Stimulated activated CD8-positive, alpha-beta memory T cell treated with anti-CD3 and anti-CD28 coated beads, Interleukin-2, amount 100 ng/mL, for 1 hour (primary cell): ENCODE measurements at places on chromosomes 5 and 9.

DNA sequence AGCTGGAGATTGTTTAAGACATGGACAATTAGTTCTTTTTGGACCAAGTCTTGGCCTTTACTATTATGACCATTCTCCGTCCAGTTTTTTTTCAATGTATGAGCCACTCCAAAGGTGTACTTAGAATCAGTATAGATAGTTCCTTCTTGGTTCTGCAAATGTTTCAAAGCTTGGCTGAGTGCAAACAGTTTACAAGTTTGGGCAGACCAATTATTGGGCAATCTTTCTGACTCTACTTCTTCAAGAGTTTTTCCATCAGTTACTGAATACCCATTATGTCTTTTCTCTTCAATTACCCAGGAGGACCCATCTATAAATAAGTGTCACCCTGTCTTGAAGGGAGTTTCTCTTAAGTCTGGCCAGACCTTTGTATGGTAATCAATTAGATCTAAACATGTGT is 15.5 kb downstream of the IFT74 start:
- DNase-seq: no peak

DNA sequence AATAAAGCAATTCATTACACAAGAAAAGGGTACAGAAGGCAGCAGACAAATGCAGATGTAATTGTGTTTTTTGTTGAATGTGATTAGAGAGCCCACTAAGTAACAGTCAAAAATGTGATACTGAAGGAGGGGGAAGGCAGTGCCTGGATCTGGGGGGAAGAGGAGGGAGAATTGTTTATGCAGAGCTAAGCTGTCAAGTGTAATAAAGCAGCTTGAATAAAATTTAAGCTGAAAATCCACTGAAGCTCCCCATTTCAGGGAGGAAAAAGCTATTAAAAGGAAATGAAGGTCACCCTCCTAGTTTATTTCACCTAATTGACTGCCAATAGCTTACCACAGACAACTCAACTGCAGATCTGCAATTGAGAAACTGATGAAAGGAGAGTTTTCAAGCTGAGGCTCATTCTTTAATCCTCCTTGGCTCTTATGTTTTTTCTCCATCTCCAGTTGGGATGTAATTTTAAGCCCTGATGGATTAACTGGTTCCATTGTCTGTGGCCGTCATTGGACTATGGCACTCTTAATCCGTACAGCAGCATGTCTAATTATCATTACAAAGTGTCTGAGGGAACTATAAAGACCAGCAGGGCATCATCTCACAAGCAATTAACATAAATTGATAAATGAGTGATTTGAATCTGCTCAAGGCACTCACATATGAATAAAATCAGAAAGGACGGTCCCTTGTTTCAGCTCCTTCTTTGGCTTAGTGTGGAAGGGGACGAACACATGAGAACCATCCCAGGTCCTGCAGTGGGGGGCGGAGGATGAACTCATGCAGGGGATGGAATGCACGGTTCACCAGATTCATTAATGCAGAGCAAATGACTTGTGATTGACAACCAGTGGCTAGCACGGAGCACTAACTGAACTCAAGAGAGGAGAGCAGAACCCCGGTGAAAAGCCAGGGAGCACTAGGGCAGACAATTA is 38.5 kb downstream of the TLE1 start:
- no peak for DNase-seq

- no peak for DNase-seq
Measured at GRCh38 chr9:14710804-14711203, 11.7 kb downstream of the CER1 start.

DNA sequence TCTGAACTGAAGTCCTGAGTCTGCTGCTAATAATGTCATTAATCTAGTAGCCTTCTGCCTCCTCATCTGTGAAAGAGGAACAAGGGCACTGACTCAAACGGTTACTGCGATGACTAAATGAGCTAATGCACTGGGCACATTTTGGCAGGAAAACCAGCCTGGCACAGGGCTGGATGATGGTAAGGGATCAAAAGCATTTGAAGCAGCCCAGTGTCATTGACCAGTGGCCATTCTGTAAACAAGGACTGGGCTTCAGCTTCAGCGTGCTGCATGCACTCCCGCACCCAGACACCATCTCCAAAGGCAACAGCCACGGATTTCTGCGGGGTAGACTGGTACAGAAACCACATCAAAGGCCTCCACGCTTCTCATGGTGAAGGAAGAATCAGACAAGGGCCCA is 8.0 kb downstream of the GCNT4 start:
- DNase-seq: no peak

DNA sequence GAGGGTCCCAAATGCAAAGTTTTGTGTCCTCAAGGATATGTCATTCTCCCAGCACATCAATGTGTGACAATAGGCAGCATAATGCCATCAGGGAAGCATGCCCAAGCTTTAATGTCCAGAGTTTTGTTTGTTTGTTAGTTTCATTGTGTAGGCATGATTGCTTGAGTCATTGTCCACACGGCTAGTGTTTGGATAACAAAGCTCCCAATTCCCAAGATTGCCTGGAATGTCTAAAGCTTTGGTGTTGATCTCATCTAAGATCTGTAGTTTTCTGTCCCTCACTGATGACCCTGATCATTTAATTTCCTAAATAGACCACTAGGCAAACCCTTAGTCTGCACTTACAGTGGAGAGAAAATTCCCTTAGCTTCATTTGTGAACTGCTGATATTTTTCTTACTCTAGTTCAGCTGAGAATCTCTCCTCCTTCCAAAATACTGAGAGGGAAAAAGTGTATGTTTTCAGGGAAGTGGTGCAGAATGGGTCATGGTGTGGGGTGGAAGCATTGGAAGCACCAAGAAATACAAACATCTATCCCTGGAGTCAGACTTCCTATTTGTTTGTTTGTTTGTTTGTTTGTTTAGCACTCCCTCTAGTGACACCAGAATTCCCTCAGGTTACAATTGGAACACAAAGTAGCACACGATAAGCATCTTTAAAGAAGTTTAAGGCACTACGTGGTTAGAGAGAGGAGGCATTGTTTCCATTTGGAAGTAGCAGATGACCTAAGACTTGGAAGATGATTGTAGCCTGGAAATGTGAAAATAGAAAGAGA is 127.1 kb downstream of the PRDM6 start:
- DNase-seq: no peak

GRCh38 chr9:104805441-104805840 is 41.5 kb downstream of the NIPSNAP3B start:
- no peak for DNase-seq

DNA sequence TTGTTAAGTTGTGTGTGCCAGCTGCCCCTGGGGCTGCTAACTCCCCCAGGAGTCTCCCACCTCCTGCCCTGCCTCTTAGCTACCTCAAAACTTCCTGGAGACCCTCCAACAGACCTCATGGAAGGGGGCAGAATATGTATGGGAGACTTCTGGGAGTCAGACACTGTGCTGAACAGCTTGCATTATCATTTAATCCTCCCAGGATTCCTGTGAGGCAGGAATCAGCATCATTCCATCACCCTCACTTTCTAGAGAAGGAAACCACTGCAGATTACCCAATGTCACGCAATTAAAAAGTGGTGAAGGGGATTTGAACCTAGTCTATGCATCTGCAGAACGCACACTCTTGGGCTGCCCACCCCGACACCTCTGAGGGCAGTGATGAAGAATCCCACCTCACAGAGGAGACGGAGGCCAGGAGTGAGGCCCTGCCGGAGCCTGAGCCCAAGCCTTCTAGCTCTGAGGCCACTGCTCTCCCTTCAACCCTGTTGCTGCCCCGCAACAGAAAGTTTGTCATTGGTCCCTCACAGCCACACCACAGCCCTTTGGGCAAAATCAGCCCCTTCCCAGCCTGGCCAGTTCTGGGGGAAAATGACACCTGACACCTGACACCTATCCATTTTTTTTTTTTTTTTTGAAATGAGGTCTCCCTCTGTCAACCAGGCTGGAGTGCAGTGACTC is 30.3 kb upstream of the IL17B start:
- DNase-seq: no peak

GRCh38 chr9:7185612-7186011 is 427.8 kb downstream of the KDM4C start:
- no peak for DNase-seq

- no peak for DNase-seq
Measured at GRCh38 chr5:136190091-136190720, 2.8 kb downstream of the SMIM32 start.

GRCh38 chr5:134139377-134139851 is 24.9 kb downstream of the TCF7 start:
- no peak for DNase-seq

DNA sequence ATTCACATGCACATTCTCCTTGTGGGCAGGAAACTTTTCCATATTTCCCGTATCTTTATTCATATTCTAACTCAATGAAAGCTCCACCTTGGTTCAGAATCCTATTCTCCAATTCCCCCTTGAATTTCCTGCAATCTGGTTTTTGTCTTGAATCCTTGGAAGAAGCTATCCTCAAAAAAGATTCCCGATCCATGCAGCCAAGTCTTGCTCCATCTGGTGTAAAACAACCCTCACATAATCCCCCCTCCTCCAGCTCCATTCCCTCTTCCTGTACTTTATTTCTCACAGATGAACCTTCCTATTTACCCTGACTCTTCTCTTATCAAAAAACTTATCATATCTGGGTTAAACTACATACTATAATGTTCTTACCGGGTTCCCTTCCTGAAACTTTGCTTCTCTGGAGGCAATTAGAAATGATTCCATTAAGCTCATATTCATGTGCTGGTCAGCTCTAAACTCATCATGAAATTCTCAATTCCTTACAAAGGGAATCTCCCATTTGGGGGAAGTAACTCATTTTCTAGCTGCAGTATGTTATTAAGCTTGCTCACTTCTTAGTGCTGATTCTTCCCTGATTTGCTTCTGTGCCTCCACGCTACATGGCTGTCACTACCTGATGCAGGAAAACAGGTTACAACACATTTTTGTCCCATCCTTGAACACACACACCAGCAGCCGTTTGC is 81.7 kb downstream of the GNAQ start:
- no peak for DNase-seq

DNA sequence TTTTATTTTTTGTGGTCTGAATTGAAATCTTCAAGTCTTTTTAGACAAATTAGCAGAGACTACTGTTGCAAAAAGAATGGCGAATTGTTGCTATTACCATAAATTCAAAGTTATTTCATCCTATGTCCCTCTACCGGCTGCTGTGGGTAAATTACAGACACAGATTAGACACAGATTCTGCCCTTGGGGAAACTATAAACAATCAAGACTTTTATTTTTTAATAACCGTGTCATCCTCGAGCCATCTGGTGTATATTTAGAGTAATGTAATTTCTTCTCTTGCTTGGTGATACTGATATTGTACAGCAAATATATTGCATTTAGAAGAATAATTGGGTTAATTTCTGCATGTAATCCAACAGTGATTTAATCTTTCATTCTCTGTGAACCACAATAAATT is 228.0 kb upstream of the ADAMTSL1 start:
- no peak for DNase-seq

GRCh38 chr5:118653183-118653582 is 335.2 kb downstream of the DTWD2 start:
- DNase-seq: no peak

- DNase-seq: no peak
Measured at GRCh38 chr5:170353961-170354360, 35.2 kb downstream of the KCNMB1 start.

- no peak for DNase-seq
Measured at GRCh38 chr5:8710426-8710930, 835.4 kb downstream of the SEMA5A start.

DNA sequence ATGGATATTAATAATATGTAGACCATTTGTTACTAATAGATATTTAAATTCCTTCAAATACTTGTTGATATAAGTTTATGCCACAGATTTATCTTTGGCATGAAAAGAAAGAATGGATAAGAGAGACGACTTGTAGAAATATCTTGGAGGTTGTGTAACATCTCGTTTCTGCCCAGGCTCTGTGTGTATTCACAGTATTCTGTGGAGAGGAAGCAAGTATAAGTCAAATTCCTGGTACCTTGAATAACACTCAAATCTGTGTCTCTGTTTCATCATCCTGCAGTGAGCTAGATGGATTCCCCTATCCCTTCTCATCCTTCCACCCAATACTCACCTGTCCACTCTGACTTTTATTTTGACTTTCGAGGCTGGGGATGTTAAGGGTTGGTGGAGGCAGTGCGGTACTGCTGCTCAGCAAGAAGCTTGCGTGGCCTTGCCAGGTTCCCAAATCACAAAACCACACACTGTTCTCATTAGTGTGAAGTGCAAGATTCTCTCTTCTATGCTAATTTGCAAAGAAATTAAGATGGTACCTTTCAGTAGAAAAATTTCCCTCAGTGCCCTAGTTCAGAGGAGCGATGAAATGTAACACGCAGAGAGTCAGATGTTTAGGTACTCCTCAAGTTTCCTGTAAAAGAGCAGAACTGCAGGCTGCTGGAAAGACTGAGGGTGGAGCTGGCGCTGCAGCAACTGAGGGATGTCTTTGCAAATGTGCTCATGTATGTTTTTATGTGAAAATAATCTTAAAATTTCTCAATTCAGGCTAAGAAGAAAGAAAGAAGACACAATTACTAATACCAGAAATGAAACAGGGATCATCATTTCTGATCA is 42.6 kb upstream of the ANKRD18A start:
- no peak for DNase-seq

DNA sequence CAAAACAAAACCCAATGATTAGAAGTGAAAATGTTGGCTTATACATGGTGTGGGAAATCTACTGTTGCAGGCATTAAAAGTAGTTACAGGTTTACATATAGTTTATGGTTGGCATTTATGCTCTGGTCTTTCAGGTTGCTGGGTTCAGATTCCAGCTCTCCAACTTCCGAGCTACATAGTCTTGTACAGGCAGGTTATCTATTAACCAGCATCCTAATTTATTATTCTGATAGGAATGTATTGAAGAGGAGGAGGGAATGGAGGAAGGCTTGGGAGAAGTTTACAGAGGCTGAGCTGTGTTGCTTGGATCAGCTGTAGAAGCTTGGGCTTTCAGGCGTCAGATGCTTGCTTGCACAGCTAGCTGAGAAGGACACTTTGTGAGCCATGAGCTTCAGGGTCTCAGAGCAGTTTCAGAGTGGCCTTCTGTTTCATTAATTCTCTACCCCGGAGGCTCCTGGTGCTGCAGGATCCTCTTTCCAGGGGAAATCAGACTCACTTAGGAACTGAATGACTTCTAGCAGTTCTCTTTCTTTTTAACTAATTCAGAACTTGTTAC is 11.7 kb upstream of the ERBIN start:
- DNase-seq: no peak

- DNase-seq: no peak
Measured at GRCh38 chr9:137458194-137459151, 661 bp downstream of the NSMF start.

GRCh38 chr5:41264019-41264418 is 50.7 kb upstream of the C6 start:
- no peak for DNase-seq

- DNase-seq: no peak
Measured at GRCh38 chr9:126702151-126703001, 88.6 kb downstream of the LMX1B start.

DNA sequence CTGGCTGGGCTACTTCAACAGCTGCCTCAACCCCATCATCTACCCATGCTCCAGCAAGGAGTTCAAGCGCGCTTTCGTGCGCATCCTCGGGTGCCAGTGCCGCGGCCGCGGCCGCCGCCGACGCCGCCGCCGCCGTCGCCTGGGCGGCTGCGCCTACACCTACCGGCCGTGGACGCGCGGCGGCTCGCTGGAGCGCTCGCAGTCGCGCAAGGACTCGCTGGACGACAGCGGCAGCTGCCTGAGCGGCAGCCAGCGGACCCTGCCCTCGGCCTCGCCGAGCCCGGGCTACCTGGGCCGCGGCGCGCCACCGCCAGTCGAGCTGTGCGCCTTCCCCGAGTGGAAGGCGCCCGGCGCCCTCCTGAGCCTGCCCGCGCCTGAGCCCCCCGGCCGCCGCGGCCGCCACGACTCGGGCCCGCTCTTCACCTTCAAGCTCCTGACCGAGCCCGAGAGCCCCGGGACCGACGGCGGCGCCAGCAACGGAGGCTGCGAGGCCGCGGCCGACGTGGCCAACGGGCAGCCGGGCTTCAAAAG is 36.9 kb upstream of the TTC1 start:
- no peak for DNase-seq
